ENCODE measurements at places on chromosomes 16 and 17.

DNA sequence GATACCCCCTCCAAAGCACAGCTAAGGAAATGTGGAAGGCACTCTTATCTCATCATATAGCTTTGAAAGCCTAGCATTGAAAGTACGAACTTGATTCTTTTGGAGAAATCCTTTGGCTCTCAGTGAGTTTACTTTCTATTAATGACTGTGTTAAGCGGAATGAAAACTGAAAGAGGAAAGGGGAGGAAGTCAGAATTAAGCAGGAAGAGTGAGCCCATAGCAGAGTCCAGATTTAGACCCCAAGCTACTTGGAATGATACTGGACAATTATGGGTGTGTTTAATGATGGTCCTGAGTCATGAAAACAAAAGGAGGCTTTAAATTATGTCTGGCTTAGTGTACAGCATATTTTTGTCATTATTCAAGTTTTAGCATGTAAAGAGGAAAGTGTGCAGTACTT is 42.2 kb downstream of the TENT4B start:
- no peak for DNase-seq

- DNase-seq: no peak
These were observed 8.9 kb upstream of the ZNF200 start for GRCh38 chr16:3243882-3244281.

DNA sequence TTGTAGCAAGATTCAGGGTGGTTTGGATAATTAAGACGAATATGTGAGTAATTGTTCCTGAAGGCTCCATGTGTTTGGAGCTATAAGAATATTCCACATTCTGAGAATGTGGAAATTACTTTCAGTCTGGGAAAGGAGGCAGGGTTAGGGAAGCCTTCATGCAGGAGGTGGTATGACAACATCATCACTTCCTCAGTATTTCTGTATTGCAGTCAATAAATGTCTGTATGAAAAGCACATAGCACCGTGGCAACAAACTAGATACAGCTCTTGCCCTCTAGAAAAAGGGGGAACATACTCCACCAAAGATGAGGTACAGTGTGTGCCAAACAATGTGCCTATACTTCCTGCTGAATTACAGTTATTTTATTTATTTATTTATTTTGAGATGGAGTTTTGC is 26.1 kb upstream of the DHRS7B start:
- DNase-seq: no peak

- no peak for DNase-seq
These were observed 2.5 kb upstream of the SRRM2 start for GRCh38 chr16:2749936-2750335.

GRCh38 chr17:796609-797008 is 14.5 kb downstream of the MRM3 start:
- DNase-seq: no peak

DNA sequence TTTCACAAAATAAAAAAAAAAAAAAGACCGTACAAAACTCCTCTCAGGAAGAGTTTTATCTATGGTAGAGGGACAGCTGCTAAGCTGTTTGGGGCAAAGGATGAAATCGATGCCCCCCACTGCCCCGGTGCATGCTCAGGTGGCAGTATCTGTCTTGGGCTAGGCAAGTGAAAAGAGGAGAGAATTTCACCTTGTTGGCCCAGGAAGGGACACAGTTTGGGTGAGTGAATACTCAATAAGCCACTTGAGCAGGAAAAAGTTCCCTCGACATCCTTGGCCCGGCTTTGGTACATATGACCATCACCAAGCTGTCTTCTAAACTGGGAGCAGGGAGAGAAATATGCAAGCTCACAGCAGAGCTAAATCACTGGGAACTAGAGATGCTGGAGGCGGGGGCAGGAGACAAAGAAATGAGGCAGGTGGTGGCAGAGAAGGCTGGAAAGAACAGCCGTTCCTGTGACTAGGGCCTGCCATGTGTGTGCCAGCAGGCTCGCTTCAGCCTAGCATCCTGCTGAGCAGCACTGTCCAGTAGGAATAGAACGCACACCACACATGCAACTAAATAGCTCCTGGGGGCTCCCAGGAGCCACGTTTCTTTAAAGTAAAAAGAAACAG is 8.2 kb upstream of the EIF1 start:
- no peak for DNase-seq

Measured in T follicular helper cell (primary cell).